RWPE1 (cell line): ENCODE measurements at places on chromosomes 16 and 17.

DNA sequence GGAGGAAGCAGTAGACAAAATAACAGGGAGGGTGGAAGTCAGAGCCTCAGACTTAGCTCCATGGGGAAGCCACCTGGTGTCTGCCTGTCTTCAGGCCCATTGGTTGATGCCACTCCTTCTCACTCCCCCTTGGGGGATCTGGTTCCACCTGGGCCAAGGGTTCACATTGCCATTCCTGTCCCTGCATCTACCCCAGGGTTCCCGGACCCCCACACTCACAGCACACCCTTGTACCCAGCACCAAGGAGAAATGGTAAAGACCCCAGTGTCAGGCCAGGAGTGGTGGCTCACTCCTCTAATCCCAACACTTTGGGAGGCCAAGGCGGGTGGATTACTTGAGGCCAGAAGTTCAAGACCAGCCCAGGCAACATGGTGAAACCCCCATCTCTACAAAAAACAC lies 1.0 kb upstream of the CA7 start:
- DNase-seq, result no peak

DNA sequence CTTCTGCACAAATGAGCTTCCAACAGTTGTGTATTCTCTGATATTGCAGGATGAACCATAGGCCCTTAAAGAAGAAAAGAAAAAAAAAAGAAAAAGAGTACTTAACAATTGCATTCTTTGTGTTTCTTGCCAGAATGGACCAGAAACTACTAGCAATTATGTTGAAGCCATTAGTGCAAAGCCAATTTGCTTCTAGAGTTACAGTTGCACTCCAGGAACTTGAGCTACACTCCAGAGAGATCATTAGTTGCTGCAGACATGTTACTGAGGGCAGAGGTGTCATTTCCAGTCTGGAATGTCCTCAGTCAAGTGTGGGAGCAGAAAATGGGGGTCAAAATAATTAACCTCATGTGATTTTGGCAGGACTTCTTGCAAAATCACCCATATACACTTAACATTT lies 85.6 kb upstream of the CCL2 start:
- DNase-seq, result no peak

DNA sequence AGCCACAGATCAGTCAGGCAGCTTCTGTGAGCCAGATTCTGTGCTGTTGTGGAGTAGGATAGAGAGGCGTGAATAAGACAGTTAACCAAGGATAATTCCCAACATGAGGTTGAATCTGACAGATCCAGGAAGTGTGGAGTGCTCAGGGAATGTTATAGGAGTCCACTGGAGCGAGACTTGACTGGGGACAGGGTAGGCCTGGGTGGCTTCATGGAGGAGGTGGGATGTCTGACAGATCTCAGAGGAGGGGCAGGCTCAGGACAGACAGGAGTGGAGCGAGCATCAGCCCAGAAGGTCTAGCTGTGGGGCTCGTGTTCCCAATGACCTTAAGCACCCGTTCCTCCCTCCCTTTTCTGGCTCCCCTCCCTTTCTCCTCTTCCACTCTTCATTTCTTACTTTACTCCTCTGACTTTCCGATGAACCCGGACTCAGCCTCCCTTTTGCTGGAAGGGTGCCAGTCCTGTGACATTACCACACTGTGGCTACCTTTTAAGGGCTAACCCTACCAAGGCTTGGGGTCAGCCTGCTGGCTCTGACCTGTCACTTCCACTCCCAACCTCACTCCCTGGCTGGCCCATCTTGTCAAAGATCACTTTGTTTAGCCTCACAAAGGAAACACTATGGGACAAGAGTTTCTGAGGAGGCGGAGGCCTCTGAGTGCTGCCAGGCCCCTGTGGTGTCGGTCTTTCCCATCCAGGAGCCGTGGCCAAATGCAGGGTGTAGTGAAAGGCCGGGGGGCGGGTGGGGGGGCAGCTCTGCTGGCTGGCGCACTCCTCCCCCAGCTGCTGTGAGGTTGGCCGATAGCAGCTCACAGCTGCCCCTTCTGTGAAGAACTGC lies 28.5 kb upstream of the EFCAB13 start:
- no peak for DNase-seq

GRCh38 chr17:78883089-78883532 lies 19.9 kb downstream of the CEP295NL start:
- DNase-seq, result no peak

GRCh38 chr17:17350491-17351355 lies 47.5 kb downstream of the NT5M start:
- DNase-seq, result peak; percentile 31

GRCh38 chr17:74736513-74737298 lies at the start of gene RAB37:
TSS of gene RAB37 (plus strand) at chr17:74737256. CDS start at chr17:74737273, 17 bp downstream.
- DNase-seq, result no peak

DNA sequence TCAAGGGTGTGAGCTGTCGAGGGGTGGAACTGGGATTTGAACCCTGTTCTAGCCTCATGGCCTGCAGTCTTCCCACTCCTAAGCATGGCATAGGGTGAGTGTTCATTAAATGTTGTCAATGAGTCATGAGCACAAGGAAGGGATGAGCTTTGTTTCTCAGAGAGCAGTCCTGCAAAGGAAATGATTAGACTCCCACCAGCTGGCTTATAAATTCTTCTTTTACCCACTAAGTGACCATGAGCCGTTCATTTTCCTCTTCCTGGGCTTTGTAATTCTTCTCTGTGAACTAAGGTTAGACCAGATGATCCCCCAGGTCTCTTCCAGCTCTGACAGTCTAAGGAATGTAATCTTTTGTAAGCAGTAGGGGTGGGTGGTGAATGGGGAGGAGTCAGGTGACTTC lies 47.9 kb upstream of the HNF1B start:
- DNase-seq, result no peak

DNA sequence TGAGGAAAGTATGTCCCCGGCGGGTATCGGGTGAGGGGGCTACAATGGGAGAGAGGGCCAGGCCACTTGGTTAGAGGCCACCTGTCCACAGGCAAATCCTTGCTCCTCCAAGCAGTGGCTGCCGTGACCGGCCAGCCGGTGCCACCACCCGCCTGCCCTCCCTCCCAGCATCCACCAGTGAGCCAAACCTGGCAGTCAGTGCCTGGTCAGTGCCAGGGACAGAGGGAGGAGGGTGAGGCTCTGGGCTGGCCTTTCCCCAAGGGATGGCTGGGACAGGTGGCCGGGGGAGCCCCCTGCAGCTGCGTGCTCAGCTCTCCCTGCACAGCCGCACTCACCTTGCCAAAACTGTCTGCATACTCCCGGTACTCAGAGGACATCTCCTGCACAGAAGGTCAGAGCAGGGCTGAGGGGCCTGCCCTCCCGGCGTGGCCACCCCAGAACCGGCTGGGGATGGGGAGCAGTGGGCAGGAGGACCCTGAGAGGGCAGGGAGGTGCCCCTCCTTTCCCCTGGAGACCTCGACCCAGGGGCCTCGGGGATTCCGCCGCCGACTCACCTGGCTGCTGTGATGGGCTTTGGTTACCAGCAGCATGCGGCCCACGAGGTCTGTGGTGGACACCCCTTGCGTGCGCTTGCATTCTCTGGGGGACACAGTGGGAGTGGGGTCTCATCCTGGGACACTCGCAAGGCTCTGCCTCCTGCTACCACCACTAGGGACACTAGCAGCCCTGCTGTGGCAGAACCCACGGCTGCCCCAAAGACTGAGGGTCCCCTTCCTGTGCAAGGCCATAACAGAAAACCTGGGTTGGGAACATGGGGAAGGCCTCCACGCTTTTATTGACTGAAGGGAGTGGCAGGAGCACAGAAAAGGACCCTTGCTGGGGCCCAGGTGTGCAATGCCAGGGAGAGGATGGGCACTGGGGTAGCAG lies 3.7 kb downstream of the PCYT2 start:
- DNase-seq, result no peak

DNA sequence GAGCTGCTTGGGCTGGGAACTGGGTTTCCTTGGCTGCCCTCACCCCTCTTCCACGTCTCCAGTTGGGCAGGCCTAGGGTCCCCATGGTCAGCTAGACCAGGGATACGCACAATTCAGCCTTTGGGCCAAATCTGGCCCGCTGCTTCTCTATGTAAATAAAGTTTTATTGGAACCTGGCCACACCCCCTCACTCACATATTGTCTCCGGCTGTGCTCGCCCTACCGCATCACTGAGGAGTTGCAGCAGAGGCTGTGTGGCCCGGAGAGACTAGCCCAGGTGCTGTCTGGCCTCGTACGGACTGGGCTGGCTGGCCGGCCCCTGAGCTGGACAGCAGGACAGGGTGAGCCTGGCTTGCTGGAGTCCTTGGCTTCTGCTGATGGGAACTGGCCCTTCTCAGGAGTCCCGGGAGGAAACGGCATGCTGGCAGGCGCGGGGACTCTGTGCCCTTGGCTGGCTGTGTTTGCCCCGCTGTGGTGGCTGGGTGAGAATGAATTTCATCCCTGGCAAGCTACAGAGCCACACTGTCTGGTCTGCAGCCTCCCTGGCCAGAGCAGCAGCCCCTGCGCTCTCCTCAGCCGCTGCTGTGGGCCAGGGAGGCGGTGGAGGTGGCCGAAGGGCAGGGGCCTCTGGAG lies 82.0 kb downstream of the ENGASE start:
- no peak for DNase-seq

DNA sequence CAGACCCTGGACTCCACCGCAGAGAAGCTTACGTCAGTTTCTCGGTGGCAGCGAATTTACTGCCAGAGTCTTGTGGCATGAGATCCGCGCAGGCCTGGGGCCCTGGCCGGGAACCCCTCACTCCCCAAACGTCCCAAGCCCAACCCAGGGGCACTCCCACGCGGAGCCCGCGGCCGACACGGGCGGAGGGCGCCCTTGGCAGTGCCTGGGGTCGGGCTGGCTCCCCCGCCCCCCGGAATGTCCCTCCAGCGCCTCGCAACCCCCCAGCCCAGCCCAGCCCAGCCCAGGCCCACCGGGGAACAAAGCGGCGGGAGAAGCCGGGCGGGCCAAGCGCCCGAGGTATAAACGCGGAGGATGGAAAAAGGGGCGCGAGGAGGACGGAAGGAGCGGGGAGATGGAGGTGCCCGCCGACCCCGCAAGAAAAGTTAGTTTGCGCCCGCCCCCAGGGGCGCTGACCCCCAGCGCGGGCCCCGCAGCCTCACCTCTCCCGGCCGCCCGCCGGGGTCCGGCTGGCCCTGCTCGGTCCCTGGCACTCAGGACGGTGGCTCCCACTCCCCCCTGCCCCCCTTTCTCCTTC lies 330 bp downstream of the CASKIN2 start:
- DNase-seq, result peak; percentile 21

GRCh38 chr17:41779954-41780353 lies 6.6 kb downstream of the JUP start:
- no peak for DNase-seq

DNA sequence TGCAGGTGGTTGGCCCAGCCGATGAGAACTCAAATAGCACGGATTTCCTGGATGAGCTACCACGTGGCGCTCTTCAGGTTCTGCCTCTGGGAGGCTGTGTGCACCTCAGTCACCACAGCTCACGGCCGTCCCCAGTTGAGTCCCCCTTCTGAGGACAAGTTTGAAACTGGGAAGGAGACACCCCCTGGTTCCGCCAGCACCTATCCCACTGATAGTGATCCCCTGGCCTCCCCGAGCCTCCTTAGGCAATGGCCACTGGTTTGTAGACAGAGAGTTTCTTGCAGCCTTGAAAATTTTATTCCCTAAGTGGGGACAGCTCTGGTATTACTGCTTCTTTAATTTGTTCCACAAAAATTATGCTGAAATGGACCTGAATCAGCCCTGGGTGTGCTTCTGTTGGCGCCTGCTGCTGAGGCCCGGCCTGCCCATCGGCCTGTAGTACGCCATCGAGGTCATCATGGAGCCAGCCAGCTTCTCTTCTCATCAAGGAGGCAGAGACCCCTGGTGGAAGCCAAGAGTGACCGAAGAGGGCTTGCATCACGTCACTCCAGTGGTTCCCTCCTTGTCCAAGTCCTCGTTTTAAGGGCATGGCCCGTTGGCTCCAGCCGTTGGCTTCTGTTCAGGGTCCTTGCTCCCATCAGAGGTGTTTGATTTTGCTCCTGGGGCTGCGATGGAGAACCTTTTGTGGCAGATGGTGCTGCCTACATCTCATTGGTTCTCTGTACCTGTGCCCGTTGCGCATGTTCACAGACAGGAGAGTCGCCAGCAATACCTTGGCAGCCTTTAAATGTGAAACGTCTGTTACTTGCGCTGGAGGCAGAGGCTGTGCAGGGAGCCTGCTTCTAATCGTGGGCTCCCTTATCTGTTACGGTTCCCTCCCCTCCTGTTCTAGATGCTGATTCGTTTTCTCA lies 9.3 kb downstream of the SMCR8 start:
- no peak for DNase-seq

GRCh38 chr16:65117811-65118448 lies 3.9 kb downstream of the CDH11 start:
- DNase-seq, result peak; percentile 52

DNA sequence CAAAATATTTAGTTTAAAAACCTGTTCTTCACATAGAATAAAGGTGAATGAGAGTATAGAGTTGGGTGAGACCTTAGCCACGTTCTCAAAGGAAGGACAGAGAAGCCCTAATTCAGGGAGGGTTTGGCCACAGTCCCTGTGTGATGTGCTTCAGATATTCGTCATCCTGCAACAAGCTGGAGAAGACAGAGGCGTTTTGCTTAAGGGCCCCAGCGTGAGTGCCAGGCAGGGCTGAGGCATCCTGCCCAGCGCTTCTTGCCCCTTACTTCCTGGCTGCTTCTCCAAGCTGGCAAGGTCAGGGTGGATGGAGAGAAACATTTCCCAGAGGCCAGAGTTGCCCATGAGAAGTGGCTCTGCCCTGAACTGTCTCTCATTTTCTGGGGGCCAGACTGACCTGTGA lies 46.9 kb downstream of the AXIN2 start:
- no peak for DNase-seq

DNA sequence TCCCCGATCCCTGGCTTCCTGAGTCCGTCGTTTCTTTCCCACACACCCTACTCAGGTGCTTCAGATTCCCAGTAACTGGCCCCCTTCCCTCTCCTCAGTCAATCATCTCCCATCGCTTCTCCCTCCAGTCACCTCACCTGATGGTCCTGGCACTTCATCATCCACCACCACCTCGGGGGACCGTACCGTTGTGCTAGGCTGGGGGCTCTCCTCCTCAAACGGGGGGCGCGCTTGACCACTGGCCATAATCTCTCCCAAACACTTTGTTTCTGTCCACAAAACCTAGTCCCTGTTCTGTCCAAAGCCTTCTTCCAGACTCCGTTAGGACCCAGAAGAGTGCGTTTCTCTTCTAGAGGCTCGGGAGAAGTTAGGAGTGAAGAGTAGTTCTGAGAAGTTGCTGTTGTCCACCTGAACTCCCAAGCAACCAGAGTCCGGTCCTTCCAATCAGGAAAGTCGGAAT lies at the start of gene SPDYE4:
Gene SPDYE4 (minus strand): TSS at position 410 of the 460 bp plus-strand sequence. CDS start 164 bp downstream, at position 246.
- no peak for DNase-seq

DNA sequence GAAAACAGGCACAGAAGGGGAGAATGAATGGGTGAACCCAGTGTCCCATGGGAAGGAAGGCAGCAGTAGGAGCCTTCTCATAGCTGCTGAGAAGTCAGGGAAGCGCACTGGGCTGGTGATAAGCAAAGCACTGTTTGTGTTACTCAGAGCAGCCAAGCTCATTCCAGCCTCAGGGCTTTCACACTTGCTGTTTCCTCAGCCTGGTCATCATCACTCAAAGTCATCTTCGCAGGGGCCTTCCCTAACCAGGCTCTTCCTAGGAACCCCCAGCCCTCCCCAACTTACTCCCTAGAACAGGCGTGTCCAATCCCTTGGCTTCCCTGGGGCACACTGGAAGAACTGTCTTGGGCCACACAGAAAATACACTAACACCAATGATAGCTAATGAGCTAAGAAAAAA lies 32.1 kb upstream of the LONP2 start:
- no peak for DNase-seq

- DNase-seq, result no peak
Measured at GRCh38 chr17:42118545-42118944, 2.6 kb downstream of the KAT2A start.

GRCh38 chr16:84765616-84766580 lies 53.9 kb upstream of the CRISPLD2 start:
- no peak for DNase-seq

- DNase-seq, result no peak
Measured at GRCh38 chr17:333626-334396, 18.8 kb downstream of the RPH3AL start.
